GM23248 (cell line): ENCODE measurements at places on chromosomes 11 and 22. TPM values are rescaled to one million over a fixed set of nuclear protein-coding genes. Genes with fewer than 3 reads are reported as not detected.

GRCh38 chr11:122157653-122158161, 41.7 kb upstream of the BLID start:
- peak; percentile 55 for DNase-seq

- DNase-seq, result peak; percentile 52
Observed at GRCh38 chr11:9573775-9574621, 528 bp downstream of the WEE1 start.

GRCh38 chr11:35157814-35158700, 19.1 kb downstream of the CD44 start:
- no peak for DNase-seq

DNA sequence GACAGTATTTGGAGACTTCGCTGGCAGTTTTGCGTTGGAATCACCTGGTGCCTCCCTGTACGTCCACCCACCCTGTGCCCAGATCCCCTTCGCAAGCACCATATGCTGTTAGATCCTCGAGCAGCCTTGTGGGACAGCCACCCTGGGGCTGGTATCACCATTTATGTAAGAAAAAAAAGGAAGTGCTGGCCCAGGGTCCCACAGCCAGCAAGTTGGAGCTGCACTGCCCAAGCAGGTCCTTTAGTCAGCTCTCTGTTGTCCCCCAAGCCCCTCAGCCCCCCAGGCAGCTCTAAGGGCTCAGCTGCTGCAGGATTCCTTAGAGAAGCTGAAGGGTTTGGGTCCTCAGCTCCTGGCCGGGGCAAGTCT, 80.3 kb downstream of the FBLN1 start:
- no peak for DNase-seq

DNA sequence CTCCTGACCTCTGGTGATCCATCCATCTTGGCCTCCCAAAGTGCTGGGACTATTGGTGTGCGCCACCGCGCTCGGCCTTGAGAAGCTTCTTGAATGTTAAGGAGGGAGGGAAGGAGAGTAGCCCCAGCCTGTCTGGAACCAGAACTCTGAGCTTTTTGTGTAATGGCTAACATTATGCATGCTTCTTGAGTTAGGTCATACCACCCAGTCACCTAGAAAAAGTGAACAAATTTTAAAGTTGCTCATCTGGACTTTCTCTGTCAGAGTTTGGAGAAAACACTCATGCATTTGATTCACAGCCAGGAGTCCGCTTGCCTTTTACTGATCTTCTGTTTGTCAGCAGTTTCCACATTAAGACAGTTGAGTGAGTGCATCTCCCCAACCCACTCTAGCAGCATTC, 82.1 kb downstream of the PPP6R3 start:
- DNase-seq, result peak; percentile 96

- no peak for DNase-seq
Observed at GRCh38 chr11:12161603-12162350, 51.4 kb downstream of the MICAL2 start.

DNA sequence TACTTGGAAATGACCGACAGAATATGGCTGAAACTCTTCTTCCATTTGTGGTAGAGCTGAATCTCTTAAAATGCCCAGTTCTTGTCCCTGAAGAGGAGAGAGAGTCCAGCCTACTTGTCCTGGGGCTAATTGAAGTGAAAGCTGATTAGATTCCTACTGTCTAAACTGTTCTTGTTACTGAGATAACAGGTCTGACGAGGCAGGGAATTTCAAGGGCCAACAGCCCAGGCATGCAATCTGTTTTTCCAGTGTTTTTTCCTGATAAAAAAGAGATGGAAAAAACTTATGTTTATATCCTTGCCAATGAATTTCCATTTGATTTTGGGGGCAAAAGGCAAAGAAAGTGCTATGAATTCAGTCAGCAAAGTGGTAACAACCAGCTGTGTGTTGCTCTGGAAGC, 195.5 kb downstream of the ETS1 start:
- DNase-seq, result no peak

DNA sequence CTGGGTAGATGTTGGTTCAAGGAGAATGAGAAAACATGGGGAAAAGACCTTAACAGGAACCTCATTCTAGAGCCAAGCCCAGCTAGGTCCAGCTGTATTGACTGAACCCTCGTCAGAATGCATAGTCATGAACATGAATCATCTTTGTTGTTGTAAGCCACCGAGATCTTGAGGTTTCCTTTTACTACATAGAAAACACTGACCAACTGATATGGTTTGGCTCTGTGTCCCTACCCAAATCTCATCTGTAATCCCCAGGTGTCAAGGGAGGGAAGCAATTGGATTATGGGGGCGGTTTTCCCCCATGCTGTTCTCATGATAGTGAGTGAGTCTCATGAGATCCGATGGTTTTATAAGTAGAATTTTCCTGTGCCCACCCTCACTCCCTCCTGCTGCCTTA, 19.4 kb upstream of the PHOX2A start:
- DNase-seq, result peak; percentile 65

Gene RFPL3
- not detected in 2 replicates for polyA plus RNA-seq

Gene C11orf65
- 0.58 and 1.1 TPM in 2 replicates for polyA plus RNA-seq
